ENCODE measurements at places on chromosomes 7 and 10.

DNA sequence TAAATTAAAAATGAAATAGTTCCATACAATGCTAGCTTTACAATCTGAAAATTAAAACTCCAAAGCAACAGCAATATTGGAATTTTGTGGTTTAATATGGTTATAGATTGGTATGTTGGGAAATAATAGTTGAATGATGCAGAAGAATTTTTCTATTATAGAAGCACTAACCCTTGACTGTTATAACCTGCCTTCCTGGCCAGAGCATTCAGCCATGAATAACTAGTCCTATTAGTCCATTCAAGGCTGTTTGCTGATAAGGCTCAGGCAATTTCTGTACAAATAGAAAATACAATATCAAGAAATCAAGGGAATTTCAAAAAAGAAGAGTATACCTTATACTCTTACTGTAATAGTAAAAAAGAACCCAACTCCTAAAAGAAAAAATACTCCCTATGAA is 101.6 kb upstream of the SP4 start:
- DNase-seq, result no peak

GRCh38 chr7:112108981-112109380 is 97.2 kb downstream of the DOCK4 start:
- no peak for DNase-seq

- DNase-seq, result no peak
Observed at GRCh38 chr10:14112056-14112455, 218.7 kb downstream of the FRMD4A start.

- DNase-seq, result peak; percentile 19
Observed at GRCh38 chr7:140231771-140232491, 55.1 kb upstream of the KDM7A start.

DNA sequence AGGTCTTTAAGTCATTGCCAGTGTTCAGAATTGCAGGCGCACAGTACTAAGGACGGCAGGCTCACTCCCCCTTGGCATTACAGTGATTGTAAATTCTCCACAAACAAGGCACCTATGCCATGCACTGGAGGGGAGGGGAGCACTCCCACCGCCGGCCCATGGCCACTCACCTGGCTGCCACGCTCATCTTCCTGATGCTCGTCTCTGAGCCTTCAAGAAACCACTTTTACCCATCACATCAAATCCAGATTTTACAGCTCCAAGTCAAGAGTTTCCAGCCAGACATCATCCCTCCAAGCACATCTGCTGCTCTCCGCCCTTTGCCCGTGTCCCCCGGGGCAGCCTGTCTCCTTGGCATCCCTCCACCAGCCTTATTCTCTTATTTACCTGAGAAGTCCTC is 350.2 kb upstream of the SHH start:
- no peak for DNase-seq

DNA sequence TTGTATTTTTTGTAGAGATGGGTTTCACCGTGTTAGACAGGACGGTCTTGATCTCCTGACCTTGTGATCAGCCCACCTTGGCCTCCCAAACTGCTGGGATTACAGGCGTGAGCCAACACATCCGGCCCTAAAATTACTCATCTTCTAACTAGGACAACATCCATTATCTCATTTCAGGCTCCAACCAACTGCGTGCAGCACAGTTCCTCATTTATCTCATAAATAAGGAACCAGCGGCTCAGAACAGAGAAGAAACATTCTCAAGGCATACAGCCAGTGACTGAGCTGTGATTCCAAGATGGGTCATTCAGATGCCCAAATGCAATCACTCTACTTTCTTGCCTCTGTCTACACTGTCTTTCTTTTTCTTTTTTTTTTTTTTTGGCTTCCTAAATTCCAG is 356.1 kb downstream of the ELMO1 start:
- DNase-seq, result no peak

GRCh38 chr7:107506674-107507339 is 37.0 kb downstream of the GPR22 start:
- no peak for DNase-seq

GRCh38 chr10:23505797-23506465 is 67.1 kb downstream of the OTUD1 start:
- no peak for DNase-seq

- no peak for DNase-seq
Observed at GRCh38 chr10:34551295-34551694, 263.8 kb downstream of the PARD3 start.

DNA sequence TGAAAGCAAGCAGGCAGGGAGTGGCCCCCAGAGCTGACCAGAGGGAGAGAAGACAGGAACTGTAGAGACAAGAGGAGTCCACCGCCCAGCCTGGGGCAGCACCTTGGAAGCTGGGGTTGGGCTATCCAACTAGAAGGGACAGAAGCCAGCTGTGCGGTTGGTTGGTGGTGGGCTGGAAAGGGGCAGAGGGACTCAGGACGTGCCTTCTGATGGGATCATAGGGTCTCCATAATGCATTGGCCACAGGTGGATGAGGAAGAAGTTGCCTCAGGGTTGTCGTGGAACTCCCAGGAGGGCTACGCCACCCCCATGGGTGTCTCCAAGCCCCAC is 114.0 kb upstream of the RET start:
- no peak for DNase-seq

DNA sequence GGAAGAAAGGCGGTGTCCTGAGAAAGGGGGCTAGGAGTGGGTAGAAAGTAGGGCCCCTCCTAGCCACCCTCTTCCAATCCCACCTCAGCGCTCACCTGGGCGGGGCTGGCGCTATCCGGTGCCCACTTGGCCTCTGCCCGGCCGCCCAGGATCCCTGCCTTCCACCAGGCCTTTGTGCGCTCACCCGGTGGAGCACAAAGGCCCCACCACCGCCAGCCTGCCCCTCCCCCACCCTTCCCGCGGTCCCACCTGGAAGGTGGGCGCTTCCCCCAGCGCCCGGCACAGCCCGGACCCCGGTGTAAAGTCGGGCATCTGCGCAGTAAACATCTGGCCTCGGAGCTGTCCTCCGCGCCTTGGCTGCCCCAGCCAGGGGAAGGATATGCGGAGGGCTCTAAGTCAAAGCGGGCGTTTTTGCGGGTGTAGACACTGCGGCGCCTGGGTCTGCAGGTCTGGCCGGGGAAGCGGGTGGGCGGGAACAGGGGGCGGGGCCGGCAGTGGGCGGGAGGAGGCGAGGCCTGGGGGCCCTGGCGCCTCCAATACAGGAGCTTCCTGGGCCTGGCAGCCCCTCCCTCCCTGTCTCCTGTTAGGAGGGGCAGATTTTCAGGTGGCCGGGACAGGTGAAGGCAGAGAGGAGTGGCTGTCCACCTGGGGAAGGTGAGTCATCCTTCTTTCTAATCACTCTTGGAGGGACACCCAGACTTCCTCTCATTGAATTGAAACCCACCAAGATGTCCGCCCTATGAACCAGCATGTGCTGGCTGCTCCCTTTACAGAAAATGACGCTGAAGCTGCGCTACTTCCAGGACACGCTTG is 49.3 kb downstream of the PNLIPRP2 start:
- DNase-seq, result no peak

GRCh38 chr7:80729591-80730320 is 91.3 kb downstream of the CD36 start:
- no peak for DNase-seq

DNA sequence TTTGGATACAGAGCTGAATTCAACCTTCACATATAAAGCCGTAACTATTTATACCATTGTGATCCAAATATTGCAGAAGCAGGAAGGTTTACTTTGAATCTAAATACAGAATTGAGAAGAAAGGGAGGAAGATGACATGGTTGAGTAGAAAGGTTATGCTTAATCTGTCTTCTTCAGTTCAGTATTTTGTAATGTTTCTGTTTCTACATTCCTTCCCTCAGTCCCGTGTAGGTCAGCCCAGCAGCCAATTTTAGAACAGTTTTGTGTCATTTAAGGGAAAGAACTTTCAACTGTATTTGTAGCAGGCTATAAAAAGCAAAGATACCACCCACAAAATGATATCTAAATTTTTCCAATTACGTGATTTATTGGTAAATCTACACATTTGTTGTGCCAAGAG is 97.4 kb downstream of the CPED1 start:
- no peak for DNase-seq

GRCh38 chr7:107843184-107843583 is 40.2 kb upstream of the SLC26A3 start:
- DNase-seq, result no peak

GRCh38 chr10:81884856-81885255 is 9.9 kb downstream of the NRG3 start:
- no peak for DNase-seq

- no peak for DNase-seq
Observed at GRCh38 chr10:60569681-60570080, 180.0 kb upstream of the ANK3 start.

DNA sequence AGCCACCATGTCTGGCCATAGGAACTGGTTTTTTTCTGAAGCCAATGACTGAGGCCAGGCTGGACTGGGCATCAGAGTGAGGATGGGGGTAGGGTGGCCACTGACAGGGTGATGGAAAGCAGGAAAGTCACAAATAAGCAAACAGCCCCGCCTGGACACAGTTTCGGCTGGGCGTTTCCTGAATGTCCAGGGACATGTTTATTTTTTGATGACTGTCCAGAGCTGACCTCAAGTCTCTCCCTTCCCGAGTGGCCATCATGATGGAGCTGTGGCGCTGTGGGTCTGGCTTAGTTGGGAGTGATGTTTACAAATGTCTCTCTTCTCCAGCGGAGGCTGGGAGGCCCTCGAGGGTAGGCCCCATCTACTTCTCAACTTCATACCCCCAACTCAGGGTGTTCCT is 37.1 kb upstream of the COMTD1 start:
- no peak for DNase-seq

DNA sequence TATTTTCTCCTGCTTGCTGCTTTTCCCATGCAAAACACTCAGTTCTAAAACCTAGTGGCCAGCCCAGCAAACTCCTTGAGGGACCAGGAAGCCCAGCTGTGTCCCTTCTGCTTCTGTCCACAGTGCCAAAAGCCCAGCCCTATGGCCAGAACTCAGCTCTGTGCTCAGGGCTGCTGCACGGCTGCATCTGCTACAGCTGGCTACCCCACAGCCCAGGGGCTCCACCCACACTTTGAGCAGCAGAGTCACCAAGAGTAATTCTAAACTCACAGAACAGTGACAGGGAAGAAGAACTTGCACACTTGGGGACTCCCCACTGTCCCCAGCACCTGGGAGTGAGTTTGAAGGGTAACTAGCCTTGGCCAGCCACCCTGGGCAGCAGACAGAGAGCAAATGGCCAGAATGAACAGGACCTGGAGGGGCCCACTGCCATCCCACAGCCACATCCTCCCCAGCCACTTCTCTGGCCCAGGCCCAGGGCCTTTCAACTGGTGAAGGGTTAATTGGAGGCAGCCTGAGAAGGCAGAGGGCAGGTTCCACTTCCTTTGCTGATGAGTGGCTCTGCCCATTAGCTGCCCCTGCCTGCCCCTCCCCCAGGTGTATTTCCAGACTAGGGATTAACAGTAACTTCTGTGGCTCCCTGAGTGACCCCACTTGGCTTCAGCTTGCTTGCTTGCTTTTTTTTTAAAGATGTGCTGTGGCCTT is 28.1 kb upstream of the TRIM8 start:
- DNase-seq, result no peak

Measured in activated naive CD4-positive, alpha-beta T cell treated with anti-CD3 and anti-CD28 coated beads, Interleukin-2, amount 50 U/mL, for 16 hours (primary cell).